ENCODE measurements at places on chromosomes 1 and 21.

- no peak for DNase-seq
Observed at GRCh38 chr1:58065520-58065919, 481.0 kb downstream of the OMA1 start.

DNA sequence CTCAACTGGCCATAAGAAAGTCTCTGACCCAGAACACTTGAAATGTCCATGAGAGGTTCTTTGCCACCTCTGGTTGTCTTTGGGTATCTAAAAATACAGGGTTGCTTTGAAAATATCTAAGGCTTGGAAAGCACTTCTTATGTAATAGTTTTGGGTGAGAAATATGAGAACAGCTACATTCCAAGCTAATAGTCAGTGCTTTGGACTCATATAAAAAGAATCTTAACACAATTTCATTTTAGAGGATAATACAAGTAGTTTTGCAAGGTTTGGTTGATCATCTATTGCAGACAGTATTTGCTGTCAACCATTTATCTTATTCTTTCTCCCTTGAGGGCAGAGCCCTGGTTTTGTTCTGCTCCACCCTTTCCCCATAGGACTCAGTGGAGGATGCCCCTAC is 207.5 kb downstream of the KCNK2 start:
- no peak for DNase-seq

- DNase-seq = no peak
Observed at GRCh38 chr1:214694769-214695168, 91.8 kb downstream of the CENPF start.

DNA sequence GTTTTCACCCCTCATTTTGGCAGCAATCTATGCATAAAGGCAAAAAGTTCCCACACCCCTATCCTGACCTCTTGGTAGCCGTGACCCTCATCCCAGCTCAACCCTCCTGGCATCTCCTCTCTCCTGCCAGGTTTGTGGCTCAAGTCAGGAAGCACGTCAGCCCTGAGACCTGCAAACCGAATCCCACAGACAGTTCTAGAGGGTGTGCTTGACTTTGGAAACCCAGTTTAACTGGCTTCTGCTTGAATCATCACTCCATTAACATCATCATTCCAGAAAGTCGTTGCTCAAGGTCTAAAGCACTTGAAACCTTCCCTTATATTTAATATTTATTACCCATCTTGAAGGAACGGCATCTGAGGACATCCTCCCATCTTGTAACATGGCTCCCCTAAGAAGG is 133.4 kb upstream of the ERG start:
- no peak for DNase-seq

DNA sequence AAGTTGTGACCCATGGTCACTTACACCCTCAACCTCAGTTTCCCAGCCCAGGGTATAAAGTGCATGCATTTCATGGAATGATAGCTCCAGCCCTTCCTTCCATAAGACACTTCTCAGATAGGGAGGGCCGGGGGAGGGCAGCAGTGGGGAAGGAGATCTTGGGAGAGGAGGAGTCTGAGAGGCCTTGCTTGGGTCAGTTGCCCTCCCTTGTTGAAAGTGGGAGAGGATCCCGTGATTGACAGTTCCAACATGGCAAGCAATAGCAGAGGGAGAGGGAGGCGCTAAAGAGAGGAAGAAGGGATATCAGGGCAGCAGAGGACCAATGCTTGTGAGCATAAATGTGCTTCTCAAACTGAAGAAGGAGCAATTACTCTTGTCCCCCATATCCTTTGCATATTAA is 244.4 kb downstream of the CHRM3 start:
- DNase-seq = no peak

Data from fibroblast of the conjunctiva (primary cell).